Retina (tissue), 1 donor: ENCODE measurements at places on chromosomes 12 and 14.

GRCh38 chr14:78164226-78164853 lies 5.8 kb upstream of the NRXN3 start:
- DNase-seq: peak; percentile 41

GRCh38 chr14:68968051-68968450 lies 11.1 kb downstream of the ACTN1 start:
- no peak for DNase-seq

DNA sequence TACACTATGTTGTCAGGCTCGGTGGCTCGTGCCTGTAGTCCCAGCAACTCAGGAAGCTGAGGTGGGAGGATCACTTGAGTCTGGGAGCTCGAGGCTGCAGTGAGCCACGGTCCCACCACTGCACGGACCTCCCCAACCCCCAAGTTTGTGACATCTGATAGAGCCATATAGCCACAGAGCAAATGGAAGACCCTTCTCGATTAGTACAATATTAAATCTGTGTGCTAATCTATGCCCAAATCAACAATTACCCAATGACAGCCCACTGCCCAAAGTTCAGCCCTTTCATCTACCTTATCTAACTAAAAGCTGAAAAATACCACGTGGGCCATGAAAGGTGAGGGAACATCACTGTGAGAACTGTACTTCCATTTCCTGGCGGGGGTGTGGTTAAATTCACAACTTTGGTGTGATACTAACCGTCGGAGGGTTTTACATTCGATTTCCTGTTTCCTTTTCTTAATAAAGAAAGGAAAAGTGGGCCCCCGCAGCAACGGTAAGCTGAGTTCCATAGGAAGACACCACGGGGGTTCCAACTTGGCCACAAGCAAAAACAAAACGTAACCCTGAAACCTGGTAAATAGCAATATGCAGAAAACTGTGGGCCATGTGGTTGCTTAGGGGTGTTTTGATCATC lies 31.2 kb upstream of the FOS start:
- no peak for DNase-seq

- no peak for DNase-seq
Measured at GRCh38 chr14:93832081-93832480, 43.8 kb upstream of the PRIMA1 start.

- no peak for DNase-seq
Measured at GRCh38 chr12:131882804-131883520, 11.5 kb upstream of the ULK1 start.

- DNase-seq: no peak
Measured at GRCh38 chr12:52337054-52337453, 15.9 kb upstream of the KRT83 start.

DNA sequence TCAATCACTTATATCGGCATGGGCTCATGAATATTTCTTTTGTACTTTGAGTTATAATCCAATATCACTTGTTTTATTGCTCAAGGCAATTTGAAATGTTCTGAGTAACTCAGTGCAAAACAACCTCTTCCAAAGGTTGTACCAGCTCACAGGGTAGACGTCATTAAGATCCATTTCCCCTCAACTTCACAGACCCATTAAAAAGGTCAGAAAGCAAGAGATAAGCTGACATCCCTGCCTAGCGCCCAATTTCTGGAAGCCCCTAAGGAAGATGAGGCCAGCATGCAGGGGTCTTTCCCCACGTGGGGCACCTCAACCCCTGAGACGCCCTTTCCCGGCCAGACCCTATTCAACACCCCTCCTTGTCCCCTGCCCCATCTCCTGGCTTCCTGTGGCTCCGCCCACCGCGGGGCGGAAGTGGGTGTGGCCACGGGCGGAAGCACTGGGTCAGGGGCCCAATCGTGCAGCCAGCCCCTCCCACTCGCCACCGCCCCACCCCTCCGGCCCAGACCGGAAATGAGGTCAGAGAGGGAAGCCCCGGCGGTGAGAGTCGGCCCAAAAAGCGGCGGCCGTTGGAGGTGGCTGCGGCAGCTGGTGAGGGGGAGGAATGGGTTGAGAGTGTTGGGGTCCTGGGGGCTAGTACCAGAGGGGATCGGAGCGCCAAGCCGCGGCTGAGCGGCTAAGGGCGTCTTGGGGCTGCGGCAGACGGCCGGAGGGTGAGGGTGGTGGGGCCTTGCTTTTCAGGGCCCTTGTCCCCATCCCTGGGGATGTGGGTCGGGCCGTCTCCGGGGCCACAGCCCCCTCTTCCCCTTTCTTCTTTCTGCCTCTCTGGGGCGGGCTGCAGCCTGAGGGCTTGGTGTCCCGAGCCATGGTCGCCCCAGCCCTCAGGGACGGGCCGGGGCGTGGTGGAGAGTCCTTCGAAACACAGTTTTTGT lies at the start of gene GPATCH2L:
Gene GPATCH2L, plus strand, starts transcription at position 525 of the 935 bp plus-strand sequence. CDS start 2,442 bp downstream, outside the sequence.
- DNase-seq: peak; percentile 95

DNA sequence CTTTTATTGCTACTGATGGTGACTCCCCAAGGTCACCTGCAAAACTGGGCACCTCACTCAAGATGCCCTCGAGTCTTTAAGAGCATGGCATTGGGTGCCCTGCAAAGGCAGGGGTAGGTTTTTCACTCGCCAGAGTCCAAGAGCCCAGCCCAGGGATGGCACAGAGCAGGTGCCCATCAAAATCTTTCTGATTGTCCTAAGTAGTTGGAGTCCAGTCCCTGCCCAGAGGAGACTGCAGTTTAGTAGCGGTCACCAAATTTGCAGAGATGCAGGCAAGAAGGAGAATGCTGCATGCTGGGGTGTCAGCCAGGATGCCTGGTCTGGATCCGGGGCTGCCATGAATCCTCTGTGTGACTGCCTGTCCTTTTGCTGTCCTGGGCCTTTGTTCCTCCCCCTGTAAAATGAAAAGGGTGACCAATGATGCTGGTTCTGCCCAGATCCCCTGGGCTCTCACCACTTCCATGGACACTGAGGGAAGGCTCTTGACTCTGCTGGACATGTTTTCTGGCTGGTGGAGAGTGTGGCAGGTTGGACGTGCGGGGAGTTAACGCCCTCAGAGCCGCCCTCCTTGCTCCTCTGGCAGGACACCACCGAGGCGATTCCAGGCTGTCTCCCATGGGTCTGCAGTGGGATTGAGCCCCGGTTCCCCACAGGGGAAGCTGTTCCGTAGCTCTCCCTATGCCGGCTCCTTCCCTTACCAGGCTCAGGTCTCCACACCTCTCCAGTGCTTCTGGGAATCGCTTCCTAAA lies 41.3 kb downstream of the DLK1 start:
- DNase-seq: no peak

DNA sequence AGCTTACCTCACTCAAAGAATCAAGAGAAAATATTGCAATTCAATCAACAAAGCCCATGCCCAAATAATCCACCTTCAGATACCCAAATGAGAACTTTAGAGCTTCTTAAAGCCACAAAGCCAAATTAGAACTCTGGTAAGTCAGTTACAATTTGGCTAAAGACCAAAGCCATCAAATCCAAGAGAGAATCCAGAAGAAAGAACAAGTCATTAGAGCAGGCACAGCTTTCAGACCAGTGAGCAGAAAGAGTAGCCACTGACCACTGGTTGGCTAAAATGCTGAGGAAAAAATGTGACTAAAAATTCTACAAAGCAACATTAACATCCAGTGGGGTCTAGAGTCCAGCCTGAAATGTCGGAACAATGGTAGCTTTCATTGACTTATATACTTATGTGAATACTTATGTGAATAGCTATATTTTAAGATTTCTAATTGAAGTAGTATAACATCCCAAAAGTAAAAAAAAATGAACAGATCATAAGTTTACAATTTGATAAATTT lies 735.2 kb upstream of the TBX3 start:
- no peak for DNase-seq

GRCh38 chr14:101223561-101224162 lies 320.1 kb upstream of the RTL1 start:
- no peak for DNase-seq

GRCh38 chr14:35877276-35877675 lies 51.1 kb downstream of the BRMS1L start:
- DNase-seq: no peak

GRCh38 chr14:72120315-72120714 lies 188.1 kb downstream of the RGS6 start:
- no peak for DNase-seq

DNA sequence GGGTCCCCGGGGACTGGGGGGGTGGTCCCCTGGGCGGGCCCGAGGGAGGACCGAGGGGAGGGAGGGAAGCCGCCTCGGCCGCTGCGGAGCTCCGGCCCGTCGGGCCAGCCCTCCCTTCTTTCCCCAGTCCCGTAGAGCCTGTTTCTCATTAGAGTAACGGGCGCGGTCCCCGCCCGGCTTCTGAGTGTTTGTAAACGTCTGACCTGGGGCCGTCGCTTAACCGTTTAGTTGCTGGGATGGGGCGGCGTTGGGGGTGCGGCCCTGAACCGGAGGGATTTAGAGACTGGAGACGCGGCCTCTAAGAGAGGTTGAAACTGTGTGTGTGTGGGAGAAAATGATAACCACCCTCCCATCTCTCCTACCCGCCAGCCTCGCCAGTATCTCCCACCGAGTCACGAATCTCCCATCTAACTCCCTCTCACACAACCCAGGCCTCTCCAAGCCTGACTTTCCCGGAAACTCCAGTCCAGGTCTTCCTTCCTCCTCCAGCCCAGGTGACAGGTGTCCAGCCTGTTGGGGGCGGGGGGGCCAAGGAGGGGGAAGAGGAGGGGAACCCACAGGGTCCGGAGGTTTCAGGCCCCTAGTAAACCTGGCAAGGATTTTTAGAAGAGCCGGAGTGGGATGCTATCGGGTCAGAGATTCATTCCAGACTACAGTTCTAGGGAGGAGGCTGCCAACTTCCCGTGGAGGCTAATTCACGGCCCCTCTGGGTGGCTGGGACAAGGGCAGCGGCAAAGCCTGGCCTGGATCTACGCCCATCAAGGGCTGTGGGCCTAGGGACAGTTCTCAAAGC lies 1.1 kb upstream of the NFATC4 start:
- peak; percentile 94 for DNase-seq

- DNase-seq: no peak
Measured at GRCh38 chr12:51971679-51972421, 20.4 kb downstream of the ACVR1B start.

DNA sequence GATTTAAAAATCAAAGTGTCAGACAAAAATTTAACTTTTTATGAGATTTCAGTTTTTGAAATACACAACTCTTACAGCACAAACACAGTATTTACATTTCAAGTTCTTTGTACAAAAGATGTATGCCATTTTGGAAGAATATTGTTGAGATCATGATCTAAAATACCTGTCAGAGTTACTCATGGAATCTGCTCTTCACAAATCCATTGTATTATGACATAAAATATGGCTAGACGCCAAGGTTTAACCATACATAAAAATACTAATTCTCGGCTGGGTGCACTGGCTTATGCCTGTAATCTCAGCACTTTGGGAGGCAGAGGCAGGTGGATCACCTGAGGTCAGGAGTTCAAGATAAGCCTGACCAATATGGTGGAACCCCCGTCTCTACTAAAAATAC lies 6.2 kb upstream of the SYCP3 start:
- no peak for DNase-seq

DNA sequence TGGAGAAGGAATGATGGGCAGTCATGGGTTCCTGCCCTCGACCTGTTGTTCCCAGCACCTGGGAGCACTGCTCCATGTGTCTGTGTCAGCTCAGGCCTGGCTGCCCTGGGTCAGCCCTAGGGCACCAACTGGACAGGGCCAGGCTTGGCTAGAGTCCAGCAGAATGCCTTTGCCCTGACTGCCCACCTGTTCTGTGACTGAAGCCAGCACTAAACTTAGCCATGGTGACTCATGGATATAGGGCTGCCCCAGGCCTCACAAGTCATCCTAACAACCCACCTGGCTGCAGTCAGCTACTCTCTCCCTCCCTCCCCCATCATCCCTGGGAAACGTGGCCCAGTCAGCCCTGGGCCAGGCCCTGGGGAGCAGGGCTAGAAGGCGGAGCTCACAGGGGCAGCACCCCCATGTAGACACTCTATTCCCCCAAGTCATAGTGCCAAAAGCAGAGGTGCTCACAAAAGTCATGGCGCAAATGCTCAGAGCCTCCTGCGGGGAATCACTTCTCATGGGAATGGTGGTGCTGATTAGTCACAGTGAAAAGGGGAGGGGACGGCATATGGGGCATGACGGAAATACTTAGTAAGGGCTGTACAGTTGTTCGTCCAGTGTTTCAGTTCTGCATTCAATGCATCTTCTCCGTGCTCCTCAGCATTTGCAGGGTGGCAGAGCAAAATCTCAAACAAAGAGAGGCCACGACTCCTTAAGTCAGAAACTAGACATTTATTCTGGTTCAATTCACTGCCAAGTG lies 52.0 kb upstream of the NTF3 start:
- peak; percentile 23 for DNase-seq

DNA sequence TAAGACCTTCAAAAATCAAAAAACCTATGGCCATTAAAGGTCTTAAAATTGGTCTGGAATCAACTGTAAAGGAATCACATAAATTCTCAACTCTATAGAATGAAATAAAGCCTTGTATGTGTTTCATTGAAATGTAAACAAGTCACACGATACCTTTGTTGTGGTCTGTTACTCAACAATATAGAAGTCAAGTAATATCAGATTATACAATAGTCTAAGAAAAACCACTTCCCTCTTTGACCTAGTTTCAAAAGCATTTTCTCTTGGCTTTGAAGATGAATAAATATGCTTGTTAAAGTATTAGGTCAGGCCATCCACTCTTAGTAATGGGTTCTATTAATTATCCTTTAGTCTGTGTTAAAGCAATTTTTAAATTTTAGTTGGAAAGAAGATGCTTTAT lies 79.8 kb upstream of the DIO2 start:
- no peak for DNase-seq

GRCh38 chr12:29133680-29134079 lies 15.4 kb upstream of the FAR2 start:
- DNase-seq: no peak

DNA sequence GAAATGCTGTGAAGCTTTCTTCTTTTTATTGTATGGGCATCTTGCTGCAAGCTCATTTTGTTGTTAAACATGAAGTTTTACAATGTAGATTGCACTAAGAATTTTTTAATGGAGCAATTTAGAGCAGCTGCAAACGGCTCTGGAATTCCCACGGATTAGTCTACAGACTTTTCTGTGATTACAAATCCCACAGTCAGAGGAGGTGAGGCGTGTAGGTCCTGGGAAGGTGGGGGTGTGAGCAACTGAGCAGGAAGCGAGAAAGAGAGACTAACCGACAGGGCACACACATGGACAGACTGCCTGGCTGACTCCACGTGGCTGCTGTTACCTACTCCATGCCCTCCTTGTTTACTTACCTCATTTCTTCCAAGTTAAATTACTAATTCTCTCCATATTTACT lies 348.5 kb downstream of the NPAS3 start:
- no peak for DNase-seq

GRCh38 chr14:76212242-76212641 lies 60.5 kb downstream of the GPATCH2L start:
- no peak for DNase-seq

- peak; percentile 24 for DNase-seq
Measured at GRCh38 chr14:58571769-58572472, 65.8 kb upstream of the DACT1 start.

GRCh38 chr12:73798523-73798922 lies 739.1 kb upstream of the ATXN7L3B start:
- DNase-seq: no peak

- DNase-seq: no peak
Measured at GRCh38 chr14:70139384-70139783, 49.4 kb downstream of the SLC8A3 start.

- DNase-seq: no peak
Measured at GRCh38 chr12:5577741-5578140, 145.8 kb downstream of the NTF3 start.

- DNase-seq: no peak
Measured at GRCh38 chr14:68604361-68604730, 188.5 kb downstream of the ZFP36L1 start.
